ENCODE measurements at places on chromosomes 2 and 18.

DNA sequence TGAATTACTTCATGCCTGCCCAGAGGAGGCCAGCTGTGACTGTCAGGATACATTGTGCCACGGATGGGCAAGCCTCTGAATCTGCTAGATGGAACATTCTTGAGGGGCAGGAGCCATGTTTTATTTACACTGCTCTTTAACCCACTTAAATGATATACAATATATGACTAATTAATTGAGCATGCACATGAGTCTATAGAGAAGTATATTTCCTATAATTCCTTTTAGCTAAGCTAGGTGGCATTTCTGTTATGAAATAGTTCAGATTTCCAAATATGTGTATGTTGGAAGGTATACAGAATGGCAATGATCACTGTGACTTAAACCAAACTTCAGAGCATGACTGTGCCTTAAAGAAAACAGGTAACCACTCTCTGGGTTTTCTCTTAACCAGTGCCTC is 131.7 kb downstream of the RAB3GAP1 start:
- DNase-seq = peak; percentile 28

- no peak for DNase-seq
Measured at GRCh38 chr18:47755102-47755456, 175.4 kb downstream of the SMAD2 start.

- DNase-seq = no peak
Measured at GRCh38 chr2:46793423-46794416, 121.9 kb downstream of the MCFD2 start.

DNA sequence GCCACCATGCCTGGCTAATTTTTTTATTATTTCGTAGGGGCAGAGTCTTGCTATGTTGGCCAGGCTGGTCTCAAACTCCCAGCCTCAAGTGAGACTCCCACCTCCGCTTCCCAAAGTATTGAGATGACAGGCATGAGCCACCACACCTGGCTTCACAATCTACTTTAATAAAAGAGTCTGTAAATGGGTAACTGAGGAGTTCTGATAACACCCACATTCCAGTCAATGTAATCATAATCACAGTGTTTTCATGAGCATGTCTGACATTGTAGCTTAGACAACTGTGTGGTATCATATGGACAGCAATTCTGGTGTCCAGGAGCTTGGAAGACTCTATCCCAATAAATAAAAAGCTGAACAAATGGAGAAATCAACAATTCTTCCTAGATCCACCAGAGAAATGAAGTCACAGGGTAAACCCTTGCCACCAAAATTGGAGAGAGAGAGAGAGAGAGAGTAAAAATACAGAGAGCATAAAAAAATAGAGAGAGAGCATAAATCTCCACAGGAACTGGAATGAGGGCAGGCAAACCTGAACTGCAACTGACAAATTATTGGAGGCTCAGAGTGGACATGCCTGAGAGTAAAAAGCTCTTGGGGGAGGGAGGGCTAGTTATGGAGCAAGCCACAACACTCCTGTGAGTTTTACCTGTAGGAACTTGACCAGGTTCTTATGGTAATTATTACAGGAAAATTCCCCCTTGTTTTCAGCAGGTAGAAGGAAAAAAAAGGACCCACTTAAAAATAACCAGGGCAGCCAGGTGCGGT is 12.4 kb upstream of the NBEAL1 start:
- no peak for DNase-seq

- DNase-seq = peak; percentile 36
Measured at GRCh38 chr18:49934457-49934856, 121.1 kb upstream of the ACAA2 start.

DNA sequence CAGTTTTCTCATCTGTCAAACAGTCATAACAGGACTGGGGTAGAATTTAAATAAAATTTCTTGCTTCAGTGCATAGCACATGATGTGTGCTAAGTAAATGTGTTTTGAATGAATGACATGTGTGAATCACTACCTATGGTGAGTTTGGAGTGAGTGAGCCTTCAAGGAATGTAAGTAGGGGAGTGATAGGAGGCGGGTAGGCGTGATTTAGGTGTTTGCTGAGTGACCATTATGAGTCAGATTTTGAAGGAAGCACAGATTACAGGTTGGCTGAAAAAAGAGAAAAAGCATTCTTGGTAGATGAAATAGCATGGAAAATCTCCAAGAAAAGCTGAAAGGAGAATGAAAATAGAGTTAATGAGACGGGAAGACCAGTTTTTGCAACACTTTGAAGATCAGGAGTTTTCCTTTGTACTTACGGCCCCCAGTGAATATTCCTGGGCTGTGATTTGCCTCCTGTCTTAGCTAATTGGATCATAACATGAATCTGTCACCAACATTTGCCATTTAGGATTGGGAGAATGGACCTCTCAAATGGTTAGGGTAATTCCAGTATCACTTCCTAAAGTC is 136.9 kb upstream of the GATA6 start:
- DNase-seq = peak; percentile 41

DNA sequence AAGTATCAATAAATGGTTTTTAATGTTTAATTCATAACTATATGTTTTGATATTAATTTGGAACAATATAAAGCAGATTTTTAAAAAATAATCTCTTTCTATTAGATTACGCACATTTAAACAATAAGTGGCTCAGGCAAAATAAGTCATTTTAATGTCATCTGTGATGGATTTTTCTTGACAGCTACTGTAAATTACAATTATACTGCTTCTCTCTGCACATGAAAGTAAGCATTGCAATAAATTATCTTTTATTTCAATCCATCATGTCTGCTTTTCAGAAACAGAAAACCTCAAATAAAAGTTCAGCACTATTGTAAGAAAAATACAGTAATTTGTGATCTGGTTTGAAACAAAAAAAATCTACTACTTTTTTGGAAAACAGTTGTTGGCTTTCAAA is 11.1 kb upstream of the DLX1 start:
- no peak for DNase-seq

DNA sequence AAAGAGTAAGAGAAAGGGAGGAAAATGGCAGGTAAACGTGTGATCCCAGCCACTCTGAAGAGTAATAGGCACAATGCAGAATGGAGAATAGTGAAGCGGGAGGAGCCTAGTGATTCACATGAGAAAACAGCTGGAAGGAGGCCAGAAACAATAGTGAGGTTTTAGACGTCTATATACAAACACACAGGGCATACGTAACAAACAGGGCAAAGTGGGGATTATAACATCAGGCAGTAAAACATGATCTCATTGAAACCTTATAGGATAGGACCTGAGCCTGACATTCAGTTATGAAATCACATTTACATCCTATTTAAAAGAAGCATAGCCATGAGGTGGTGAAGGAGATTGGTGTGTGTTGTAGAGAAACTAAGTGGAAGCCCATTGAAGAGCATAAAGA is 33.0 kb upstream of the GATA6 start:
- no peak for DNase-seq

GRCh38 chr2:201699416-201699815 is 972 bp upstream of the MPP4 start:
- peak; percentile 14 for DNase-seq

GRCh38 chr2:234814374-234814773 is 137.4 kb upstream of the SH3BP4 start:
- no peak for DNase-seq

- no peak for DNase-seq
Measured at GRCh38 chr18:75137346-75137877, 71.5 kb downstream of the PTGR3 start.

DNA sequence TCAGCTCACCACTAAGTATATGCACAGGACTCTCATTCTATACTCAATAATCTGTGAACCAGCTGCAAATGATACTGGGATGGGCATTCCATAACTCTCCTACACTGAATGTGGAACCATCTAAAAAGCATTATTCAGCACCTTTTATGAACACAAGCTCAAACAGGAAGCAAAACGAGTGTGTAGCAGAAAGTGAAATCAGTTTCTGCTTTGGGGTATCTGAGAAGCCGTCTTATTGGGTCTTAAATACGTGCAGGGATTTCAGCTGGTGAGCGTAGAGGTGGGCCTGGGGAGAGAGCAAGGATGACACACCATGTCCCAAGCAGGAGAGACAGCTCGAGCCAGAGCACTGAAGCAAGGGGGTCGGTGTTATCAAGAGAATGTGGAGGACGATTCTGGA is 120.0 kb upstream of the TTN start:
- no peak for DNase-seq

DNA sequence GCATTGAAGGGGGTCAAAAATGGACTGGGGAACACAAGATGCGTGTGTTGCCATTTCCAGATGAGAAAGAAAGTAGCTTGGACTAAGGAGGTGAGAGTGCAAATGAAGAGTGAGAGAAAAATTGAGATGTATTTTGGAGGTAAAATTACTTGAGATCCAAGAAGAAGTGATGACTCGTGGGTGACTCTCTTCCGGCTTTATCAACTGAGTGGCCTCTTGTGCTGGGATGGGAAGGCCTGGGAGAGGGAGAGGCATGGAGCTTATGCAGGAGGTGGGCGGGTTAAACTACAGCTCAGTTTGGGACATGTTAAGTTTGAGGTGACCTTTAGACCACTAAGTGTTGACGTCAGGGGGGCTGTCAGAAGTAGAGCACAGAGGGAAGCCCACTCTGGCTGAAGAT is 34.9 kb downstream of the SULT1C2 start:
- peak; percentile 48 for DNase-seq

DNA sequence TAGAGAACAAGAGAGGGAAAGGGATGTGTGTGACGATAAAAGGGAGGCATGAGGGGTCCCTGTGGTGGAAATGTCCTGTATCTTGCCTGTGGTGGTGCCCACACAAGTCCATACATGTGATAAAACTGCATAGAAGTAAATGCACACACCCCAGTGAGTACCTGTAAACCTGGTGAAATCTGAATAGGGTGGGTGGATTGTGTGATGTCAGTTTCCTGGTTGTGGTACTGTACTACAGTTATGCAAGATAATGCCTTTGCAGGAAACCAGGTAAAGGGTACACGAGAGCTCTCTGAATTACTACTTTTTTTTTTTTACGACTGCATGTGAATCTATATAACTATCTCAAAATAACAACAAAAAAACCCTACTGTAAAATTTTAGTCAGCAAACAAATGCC is 22.1 kb downstream of the SERPINE2 start:
- no peak for DNase-seq

GRCh38 chr18:543447-544078 is 36.6 kb upstream of the CETN1 start:
- no peak for DNase-seq

GRCh38 chr2:151138507-151138906 is 123.2 kb downstream of the RBM43 start:
- DNase-seq = peak; percentile 59

Measured in foreskin fibroblast (primary cell).